CD4-positive, alpha-beta T cell treated with Interleukin-15 for 4 hours (primary cell): ENCODE measurements at places on chromosomes 11 and 22.

GRCh38 chr11:114892381-114893197, 214.3 kb downstream of the NXPE2 start:
- DNase-seq = no peak

DNA sequence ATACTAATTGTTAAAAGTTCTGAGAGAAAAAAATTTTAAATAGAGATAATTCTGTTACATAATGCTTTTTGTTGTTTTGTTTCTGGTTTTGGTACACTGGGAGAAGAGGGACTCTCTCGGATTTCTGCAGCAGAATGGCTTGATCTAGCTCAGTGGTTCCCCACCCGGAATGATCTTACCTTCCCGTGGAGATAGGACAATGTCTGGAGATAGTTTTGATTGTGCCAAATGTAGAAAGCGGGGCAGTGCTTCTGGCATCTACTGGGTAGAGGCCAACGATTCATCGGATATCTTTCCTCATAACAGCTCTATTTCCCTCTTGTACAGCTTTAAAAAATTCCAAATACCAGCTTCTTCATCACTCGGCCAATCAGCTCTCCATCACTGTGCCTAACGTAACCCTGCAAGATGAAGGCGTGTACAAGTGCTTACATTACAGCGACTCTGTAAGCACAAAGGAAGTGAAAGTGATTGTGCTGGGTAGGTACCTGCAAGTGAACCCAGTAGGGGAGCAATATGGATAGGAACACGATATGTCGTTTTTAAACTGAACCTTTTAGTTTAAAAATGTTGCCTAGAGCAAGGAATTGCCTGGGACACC, 13.2 kb downstream of the CRTAM start:
- DNase-seq = peak; percentile 41

DNA sequence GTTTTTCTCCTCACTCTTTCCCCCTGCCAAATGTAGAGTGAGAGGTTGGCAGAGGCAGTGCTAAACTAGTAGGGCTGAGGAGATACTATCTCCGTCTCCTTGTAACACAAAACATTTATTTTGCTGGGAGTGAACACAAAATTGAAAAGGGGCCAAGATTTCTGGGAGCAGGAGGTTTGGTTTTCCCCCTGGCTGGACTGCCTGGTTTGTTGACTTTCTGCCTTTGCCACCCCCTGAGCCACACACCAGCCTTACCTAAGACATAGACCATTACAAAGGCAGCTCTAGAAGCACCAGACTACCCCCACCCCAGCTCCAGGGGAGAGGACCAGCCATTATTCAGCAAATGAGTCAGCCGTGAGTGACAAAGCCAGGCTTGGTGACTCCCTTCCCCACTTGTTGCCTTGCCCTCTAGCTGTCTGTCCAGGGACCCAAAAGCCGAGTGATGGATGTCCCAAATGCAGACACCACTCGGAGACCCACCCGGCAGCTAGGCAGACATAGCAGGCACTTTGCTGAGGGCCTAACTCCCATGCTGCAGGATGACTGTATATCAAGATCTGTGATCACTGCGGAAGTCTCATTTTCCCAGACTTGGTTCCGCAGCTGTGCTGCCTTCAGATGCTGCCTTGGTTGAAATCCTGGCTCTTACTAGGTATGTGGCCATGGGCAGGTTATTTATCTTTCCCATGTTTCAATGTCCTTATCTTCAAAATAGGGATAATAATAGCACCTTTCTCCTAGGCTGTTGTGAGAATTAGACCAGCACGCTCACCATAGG, 17.7 kb upstream of the CDON start:
- no peak for DNase-seq

- DNase-seq = no peak
Measured at GRCh38 chr11:69009441-69010211, 3.4 kb downstream of the MRGPRF start.

DNA sequence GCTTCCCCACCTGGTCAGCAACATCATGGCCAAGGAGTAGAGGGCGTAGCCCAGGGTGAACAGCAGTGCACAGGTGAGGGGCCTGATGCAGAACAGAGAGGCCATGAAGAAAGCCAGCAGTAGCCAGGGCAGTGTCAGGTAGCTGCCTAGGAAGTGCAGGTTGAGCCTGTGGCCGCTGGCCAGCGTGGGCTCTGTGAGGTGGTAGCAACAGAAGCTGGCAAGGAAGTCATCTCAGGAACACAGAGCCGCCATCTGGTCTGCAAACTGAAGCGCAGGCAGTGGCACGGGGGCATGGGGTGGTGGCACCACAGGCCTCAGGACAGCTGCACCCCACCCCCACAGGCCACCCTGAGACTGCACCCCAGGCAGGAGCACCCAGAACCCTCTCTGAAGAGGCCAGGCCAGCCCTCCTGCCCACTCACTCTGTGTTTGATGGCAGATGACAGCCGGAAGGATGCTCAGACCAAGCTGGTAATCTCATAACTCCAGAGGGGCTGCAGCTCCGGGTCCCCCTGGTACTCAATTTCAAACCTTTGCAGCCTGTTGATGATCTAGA, 95.3 kb downstream of the MED15 start:
- DNase-seq = no peak

- DNase-seq = no peak
Measured at GRCh38 chr11:11662578-11662977, 40.8 kb upstream of the GALNT18 start.

DNA sequence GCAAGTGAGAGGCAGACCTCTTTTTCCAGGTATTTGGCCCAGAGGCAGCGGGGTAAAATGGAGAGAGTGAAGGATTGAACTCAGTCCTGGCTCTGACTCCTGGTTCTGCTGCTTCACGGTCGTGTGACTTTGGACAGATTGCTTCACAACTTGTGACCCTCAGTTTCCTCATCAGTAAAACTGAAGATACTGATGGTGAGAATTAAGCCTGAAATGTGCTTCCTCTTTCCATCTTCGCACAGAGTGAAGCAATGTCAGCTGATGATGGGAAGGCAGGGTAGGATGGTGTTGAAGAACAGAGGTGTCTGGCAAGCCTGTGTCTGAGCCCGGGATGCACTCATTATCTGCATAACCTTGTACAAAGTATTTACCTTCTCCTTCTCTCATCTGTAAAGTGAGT, 59.0 kb downstream of the UBASH3B start:
- DNase-seq = no peak

- no peak for DNase-seq
Measured at GRCh38 chr11:68309621-68310185, 2.7 kb upstream of the LRP5 start.

DNA sequence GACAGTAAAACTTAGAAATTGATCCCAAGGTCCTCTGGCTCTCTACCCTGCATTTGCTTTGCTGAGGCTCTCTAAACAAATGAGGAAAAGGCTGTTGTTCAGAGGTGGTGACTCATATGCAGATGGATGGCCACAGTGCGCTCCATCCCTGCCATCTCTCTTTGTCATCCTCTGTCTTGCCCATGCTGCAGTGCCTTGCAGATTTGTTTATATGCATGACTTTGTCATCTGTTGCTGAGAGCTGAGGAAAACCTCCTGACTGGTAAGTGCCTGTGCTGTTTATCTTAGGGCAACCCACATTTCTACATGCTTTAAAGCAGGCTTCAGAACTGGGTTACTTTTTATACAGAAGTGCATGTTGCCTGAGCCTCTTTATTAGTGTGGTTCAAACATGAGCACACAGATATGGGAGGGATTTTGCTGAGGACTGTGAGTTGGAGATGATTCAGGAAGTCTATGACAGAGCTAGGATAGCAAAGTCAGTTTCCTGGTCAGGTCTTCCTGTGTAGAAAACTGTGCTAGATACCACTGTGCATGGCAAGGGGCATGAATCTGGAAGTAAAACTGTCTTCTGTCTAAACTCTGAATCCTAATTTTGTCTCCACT, 57.4 kb downstream of the JAM3 start:
- DNase-seq = no peak

- DNase-seq = peak; percentile 52
Measured at GRCh38 chr22:46355369-46355995, 20.0 kb downstream of the TRMU start.

DNA sequence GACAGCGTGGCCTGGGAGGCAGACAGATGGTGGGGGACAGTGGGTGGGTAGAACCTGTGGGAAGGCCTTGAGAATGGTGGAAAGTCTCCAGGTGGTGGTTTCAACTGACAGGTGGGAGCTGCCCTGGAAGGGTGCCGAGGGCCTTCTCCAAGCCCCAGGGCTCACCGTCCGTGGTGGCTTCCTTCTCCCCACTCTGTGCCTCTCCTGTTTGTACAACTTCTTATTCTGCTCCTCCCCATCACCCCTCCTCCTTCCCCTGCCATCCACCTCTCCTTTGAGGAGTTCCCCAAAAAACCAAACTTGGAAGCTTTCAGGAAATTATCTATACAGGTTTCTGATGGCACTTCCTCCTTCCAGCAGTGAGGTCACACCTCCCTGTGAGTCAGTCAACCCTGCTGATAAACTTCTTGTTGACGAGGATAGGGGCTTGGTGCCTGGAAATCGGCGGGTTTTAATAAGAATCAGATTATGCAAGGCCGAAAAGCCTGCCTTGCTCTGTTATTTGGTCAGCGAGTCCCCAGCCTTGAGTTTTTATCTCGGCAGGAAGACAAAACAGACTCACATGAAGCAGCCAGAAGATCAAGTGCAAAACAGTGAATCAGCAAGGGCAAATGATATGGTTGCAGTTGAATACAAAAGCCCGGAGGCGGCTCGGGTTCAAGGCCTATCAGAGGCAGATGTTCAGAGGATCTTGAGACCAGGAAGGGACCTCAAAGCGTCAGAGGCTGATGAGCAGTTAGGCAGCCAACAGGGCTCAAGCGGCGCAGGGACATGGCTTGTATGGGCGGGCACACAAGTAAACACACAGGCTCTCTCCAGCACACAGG, 9.5 kb upstream of the ST3GAL4 start:
- no peak for DNase-seq

DNA sequence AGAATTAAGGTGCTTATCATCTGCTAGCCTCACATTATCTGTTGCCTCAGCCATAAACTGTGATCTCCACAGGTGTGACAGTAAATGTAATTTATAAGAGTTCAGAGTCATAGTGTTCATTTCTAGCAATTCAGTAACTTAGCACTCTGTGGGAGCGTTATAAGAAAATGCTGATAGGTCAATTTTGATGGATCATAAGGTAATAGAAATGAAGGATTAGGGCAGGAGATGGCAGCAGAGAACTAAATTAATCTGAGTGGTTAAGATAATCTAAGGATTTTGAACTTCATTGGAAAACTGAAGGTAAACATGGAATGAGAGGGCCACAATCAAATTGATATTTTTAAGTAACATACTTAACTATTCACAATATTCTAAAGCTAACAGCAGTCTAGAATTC, 26.5 kb upstream of the SLC22A9 start:
- no peak for DNase-seq

DNA sequence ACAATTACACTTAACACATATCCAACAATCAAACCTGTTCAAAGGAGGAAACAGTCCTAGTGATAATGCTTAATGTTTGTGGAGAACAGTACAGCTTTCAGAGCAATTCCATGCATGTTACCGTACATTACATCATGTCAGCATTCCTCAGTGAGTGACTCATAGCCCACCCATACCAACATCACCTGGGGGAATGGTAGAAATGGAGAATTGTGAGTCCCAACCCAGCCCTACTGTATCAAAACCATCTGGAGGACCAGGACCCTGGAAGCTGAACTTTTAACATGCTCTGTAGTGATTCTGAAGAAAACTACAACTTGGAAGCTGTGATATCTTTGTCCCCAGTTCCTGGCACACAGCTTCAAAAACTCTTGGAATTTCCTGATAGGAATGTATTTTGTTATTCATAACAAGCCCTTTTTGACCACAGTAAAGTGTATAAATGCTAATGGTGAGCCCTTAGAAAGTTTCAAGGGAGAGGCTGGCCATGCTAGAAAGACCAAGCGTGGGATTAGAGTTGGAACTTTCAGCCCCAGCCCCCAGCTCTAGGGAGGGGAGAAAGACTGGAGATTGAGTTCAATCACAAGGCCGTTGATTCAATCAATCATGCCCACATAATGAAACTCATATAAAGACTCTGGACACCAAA, 301.1 kb downstream of the BUD13 start:
- no peak for DNase-seq

DNA sequence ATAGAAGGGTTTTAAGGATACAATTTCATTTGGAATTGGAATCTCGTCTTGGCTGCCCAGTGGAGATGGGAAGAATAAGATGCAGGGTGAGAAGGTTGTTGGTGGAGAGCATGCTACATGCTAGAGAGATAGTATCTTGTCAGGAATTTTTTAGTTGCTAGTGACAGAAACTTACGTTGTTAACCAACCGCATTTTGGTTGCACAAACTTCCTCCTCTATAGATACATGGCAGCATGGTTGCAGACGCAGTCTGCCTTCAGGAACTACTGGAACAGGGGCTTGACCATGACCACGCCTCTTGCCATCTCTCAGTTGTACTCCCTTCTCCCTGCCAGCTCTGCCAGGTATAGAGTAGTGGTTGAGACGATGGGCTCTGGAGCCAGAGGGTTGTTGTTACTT, 13.5 kb upstream of the CCDC90B start:
- no peak for DNase-seq

GRCh38 chr11:19789835-19790710, 77.4 kb downstream of the NAV2 start:
- DNase-seq = no peak

DNA sequence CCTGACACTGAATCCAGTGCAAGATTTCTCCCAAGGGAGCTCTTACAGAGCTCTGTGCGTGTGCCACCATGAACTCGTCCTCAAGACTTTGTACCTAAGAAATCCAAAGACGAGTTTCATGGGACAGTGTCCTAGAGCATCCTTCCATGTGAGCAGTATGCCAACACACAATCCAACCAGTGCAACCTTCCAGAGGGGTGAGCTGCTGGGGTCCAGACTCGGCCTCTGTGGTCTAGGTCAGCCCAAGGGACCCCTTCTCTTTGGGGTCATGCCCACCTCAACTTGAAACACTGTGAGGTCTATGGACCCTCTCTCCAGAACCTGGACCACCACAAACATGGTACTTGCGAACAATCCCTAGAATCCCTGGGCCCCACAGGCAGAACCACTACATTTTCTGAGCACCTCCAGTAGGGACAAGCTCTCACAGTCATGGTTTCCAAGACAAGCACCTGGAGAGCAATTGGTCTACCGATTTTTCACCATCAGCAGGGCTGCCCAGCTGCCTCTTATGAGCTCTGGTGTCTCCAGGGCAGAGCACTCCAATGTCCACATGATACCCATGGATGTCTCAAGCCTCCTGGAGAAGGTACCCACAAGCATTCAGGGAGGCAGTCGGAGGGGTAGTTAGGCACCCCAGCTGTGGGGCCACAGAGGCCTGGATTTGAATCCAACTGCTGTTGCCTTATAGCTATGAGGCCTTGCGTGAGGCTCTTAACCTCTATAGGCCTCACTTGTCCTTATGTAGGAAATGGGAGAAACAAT, 7.7 kb downstream of the CHST1 start:
- no peak for DNase-seq

- no peak for DNase-seq
Measured at GRCh38 chr11:114775875-114776621, 97.7 kb downstream of the NXPE2 start.

- no peak for DNase-seq
Measured at GRCh38 chr11:78332174-78332866, 85.3 kb downstream of the GAB2 start.

- no peak for DNase-seq
Measured at GRCh38 chr11:108663154-108663877, 1.6 kb upstream of the DDX10 start.

- DNase-seq = no peak
Measured at GRCh38 chr11:115083144-115083806, 404.9 kb downstream of the NXPE2 start.

- DNase-seq = no peak
Measured at GRCh38 chr11:43943931-43944751, 1.7 kb downstream of the C11orf96 start.

- no peak for DNase-seq
Measured at GRCh38 chr11:56841210-56841810, 92.8 kb upstream of the OR9G4 start.

- DNase-seq = no peak
Measured at GRCh38 chr22:50729391-50730012, 8.5 kb upstream of the ACR start.

- no peak for DNase-seq
Measured at GRCh38 chr11:131906963-131907362, 536.5 kb downstream of the NTM start.
